ENCODE measurements at places on chromosomes 1 and 21.
A peak's percentile ranks its signal among the peaks of the same experiment; 100 is the strongest.

DNA sequence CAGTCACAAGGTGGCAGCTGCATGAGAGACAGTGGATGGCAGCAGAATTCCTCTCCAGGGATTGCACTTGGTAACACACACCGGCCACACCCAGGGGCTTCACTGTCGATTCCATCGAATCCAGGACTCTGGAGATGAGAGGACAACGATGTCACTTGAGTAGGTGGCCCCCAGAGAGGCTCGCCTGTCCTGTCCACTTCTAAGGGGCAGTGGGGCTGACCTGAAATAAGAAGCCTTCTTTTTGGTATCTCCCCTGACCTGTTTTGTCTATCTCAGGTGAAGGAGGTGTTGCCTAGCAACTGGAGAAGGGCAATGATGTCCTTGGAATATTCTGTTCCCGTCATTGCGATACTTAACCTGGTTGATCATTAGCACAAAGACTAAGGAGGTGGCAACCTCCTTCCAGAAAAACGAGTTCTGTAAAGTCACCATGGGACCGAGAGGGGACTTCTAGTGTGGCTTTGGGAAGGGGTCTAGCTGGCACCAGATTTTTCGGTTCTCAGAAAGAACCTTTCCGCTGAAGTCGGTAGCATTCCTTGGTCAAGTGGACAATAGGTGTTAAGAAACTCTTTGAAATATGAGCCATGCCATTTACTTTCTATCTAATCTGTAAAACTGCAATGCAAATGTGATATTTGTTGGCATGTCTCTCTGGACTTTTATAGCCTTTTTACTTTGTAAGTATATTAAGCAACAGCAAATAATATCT is 85.2 kb upstream of the TMPRSS2 start:
- no peak for DNase-seq

DNA sequence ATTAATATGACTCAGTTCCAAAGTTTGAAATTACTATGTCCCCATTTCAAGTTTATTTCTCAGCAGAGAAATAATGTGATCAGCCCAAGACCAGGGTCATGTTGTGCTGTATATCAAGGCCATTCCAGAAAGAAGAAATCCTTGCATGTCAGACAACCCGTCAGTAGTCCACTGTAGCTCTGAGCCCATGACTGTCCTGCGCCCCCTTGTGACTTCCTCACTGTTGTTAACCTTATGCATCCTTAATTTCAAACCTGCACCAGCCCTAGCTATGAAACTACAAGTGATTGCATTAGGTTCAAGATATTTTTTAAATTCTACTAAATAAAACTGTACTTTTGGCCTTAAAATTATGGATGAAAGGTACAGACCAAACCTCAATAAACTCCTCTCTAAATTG is 133.0 kb downstream of the LRRC7 start:
- no peak for DNase-seq

GRCh38 chr1:203327684-203328457 is 22.6 kb downstream of the BTG2 start:
- DNase-seq, result no peak

DNA sequence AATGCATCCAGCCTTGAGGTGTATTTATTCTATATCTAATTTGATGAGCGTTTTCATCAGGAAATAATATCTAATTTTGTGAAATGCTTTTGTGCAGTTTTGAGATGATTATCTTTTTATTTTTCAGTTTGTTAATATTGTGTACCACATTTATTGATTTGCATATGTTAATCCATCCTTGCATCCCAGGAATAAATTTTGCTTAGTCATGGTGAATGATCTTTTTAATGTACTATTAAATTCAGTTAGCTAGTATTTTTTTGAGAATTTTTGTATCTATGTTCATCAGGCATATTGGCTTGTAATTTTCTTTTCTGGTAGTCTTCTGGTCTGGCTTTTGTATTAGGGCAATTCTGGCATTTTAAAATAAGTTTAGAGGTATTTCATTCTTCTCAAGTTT is 697.5 kb upstream of the ADGRL4 start:
- no peak for DNase-seq

DNA sequence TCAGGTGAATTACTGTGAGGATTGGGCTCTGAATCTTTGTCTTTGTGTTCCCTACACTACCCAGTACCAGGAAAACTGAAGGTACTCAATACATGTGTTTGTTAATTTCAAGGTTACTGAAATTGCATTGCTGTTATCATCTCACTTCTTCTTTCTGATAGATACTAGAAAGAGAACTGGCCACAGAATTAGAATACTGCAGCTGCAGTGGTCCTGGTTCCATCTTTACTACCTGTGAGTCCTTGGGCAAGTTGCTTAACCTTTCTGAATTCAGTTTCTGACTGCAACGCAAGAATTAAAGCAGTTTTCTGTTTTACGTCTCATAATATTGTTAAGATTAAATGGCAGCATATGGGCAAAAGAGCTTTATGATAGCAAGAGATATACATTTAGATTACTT is 263.5 kb downstream of the LMO4 start:
- no peak for DNase-seq

DNA sequence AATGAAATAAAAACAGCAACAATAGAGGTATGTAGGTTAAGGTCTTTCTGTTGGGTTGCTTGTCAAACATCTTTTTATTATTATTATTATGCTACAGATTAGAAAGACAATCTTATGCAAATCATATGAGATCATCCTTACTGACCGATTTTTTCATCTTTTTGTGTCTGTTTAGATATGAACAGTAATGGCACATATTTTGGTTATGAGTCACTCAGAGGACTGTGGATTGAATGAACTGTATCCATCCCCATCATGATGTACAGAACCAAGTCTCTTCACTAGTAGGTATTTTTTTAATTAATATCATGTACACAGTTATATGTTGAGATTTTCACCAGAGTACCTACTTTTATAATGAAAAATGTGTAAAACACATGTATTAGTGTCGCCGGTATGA is 159.1 kb downstream of the CHRM3 start:
- no peak for DNase-seq

DNA sequence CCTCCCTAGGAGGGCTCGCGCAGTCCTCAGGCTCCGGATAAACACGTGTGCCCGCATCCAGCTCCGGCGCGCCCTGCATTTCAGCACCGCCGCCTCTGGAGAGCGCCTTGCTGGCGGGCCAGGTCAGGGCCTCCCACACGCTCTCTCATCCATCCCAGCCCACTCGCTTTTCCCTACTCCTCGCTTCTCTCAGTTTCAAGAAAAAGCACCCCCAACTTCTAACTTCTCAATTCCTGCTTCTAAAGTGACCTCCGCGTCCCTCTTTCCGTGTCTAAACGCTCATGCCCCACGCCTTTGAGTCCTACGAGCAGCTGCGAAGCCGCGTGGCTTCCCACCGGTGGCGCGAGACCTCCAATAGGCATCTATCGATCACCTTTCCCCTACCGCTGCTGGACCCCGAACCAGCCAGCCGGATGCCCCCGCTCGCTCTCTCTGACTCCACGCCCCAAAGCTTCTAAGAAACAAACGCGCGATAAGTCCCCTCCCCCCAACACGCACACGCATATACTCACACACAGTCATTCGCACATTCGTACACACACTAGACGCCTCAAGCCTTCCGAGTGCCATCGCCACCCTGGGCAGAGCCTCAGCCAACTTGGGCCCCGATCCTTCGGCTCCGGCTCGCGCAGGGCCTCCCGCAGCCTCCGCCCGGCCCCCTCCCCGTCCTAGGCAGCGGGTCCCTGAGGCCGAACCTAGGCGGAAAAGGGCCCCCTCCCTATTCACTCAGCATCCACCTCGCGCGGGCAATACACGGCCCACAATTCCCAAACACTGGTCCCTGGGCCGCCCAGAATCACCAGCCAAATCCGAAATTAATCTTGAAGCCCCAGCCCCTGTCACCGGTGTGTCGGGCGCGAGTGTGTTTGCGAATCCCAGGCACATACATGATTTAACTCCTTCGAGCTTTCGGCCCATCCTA is 1.1 kb downstream of the NMNAT2 start:
- peak; percentile 65 for DNase-seq

- no peak for DNase-seq
These were observed 2.2 kb downstream of the SOX13 start for GRCh38 chr1:204075139-204075521.

DNA sequence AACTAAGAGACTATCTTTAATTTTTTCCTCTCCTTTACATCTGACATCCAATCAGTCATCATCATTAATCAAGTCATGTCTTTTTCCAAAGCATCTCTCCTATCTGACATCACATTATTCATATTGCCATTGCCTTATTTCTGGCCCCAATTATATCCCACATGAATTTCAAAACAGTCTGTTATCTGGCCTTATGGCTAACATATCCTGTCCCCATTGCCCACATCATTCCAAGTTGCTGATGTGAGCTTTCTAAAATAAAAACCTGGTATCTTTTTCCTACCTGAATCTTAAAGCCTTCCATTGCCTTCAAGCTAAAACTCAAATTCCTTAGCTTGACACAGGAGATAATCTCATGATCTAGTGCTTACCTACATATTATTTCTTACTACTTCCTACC is 283.9 kb downstream of the LRRC40 start:
- DNase-seq, result no peak

GRCh38 chr21:42125571-42126544 is 54.7 kb downstream of the UMODL1 start:
- DNase-seq, result no peak

DNA sequence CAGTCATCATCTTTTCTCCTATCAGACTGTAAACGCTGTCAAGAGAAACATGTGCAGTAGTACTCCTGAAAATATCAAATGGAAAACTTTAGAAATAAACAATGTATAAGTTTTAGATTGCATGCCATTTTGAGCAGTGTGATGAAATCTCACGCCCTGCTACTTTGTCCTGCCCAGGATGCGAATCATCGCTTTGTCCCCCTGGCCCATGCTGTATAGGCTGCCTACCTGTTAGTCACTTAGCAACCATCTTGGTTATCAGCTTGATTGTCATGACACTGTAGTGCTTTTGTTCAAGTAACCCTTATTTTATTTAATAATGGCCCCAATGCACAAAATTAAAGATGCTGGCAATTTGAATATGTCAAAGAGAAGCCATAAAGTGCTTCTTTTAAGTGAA is 363.0 kb downstream of the ZP4 start:
- DNase-seq, result no peak

DNA sequence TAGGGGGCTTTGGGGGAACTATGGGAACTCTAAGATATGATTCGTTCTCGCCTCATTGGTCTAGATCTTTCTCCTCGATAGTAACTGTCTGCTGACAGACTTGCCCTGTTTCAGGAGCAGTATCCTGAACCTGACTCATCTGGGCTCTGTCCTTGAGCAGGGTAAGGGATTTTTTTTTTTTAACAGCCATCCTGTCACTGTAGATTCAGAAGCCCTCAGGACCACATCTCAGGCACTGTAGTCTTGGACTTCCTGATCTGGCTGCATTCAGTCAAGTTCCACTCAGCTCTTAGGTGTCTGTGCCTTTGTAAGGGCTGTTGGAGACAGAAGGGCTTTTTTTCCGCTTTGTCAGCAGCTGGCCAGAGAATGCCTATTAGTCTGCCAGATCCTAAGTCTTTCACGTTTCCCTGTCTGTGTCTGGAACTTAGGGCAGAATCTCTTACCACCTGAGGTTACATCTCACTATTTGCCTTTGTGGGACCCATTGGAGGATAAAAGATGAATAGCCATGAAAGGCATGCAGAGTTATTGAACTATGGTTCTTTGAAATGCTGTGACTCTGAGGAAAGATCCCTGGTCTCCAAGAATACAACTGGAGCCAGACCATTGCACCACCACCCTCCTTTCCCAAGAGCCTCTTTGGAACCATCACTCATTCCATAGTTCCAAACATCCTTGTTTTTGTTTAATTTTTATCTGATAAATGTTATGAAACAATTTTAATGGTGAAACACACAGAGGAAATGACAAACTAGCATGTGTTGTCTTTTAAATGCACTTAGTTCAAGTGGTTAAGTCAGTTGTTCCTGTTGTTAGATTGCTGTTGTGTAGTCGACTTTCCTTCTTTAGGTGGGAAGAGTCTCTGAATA is 49.7 kb upstream of the MACF1 start:
- DNase-seq, result no peak

GRCh38 chr1:101757985-101758384 is 238.7 kb downstream of the OLFM3 start:
- DNase-seq, result no peak

GRCh38 chr1:26399034-26399433 is 11.6 kb upstream of the LIN28A start:
- no peak for DNase-seq

DNA sequence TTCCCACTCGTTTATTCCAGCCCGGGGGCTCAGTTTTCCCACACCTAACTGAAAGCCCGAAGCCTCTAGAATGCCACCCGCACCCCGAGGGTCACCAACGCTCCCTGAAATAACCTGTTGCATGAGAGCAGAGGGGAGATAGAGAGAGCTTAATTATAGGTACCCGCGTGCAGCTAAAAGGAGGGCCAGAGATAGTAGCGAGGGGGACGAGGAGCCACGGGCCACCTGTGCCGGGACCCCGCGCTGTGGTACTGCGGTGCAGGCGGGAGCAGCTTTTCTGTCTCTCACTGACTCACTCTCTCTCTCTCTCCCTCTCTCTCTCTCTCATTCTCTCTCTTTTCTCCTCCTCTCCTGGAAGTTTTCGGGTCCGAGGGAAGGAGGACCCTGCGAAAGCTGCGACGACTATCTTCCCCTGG is 716 bp downstream of the OLIG2 start:
- DNase-seq, result no peak

- DNase-seq, result no peak
These were observed 905.8 kb upstream of the ADGRL2 start for GRCh38 chr1:80894921-80895320.

DNA sequence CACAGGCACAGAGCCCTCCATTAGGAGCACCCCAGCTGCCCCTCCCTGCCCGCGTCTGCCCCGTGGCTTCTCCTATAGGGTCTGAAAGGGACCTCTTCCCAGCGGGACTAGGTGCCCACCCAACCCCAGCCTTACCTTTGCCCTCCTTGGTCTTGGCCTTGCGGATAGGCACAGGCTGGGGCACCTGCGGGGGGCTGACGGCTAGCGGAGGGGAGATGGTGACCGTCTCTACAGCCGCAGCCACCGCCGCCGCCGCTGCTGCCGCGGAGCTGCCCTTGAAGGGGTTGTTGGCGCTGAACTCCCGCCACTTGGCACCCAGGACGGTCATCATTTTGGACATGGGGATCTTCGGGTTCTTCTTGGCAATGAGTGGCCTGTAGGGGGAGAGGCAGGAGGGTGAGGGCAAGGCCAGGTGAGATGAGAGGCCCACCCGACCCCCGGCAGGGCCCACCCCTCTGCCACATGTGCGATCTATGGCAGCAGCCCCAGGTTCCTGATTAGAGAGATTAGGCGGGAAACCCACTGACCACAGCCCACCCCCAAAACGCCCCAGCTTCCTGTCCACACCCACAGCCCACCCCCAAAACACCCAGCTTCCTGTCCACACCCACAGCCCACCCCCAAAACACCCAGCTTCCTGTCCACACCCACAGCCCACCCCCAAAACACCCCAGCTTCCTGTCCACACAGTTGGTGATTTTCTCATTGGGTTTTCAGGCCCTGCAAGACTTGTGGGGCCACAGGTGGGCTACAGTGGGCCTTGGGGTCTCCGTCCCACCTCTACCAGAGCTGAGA is 25.4 kb downstream of the CHD5 start:
- no peak for DNase-seq

- DNase-seq, result no peak
These were observed 13.5 kb downstream of the MORN1 start for GRCh38 chr1:2377751-2378440.

- no peak for DNase-seq
These were observed 7.7 kb upstream of the SPATC1L start for GRCh38 chr21:46191686-46192575.

- DNase-seq, result peak; percentile 5
These were observed 139.2 kb downstream of the TM2D1 start for GRCh38 chr1:61585714-61586113.
